ENCODE measurements at places on chromosomes 12 and 14.

- no peak for DNase-seq
Observed at GRCh38 chr12:40016980-40017379, 88.9 kb downstream of the SLC2A13 start.

- DNase-seq: no peak
Observed at GRCh38 chr12:87254381-87255030, 774.7 kb downstream of the C12orf50 start.

GRCh38 chr14:52307905-52308304 lies 6.2 kb upstream of the PTGER2 start:
- DNase-seq: no peak

DNA sequence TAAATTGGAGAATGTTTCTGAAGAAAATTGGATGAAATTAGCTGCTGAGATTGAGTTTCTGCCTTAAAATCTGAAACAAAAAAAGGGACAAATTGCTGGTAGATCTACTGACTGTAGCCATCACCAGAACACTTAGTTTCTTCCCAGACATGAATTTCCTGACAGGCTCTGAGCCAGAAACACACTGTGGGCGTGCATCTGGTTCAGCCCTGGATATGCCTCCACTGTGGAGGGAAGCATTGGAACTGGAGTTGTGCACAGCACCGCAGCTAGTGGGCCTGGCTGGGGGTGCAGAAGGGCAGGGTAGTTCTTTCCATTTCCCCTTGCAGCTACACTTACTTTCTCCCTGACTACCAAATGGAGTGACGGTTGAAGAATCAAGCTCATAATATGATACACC lies 31.2 kb downstream of the CREBL2 start:
- no peak for DNase-seq

GRCh38 chr14:73795974-73796373 lies 55.7 kb upstream of the PTGR2 start:
- DNase-seq: no peak

- no peak for DNase-seq
Observed at GRCh38 chr14:99568567-99569560, 35.1 kb downstream of the CCDC85C start.

GRCh38 chr14:91405241-91405721 lies 12.3 kb downstream of the CCDC88C start:
- peak; percentile 59 for DNase-seq

GRCh38 chr12:66302827-66303169 lies 505 bp downstream of the HELB start:
- DNase-seq: no peak

- DNase-seq: no peak
Observed at GRCh38 chr14:100683578-100683977, 43.1 kb upstream of the DLK1 start.

DNA sequence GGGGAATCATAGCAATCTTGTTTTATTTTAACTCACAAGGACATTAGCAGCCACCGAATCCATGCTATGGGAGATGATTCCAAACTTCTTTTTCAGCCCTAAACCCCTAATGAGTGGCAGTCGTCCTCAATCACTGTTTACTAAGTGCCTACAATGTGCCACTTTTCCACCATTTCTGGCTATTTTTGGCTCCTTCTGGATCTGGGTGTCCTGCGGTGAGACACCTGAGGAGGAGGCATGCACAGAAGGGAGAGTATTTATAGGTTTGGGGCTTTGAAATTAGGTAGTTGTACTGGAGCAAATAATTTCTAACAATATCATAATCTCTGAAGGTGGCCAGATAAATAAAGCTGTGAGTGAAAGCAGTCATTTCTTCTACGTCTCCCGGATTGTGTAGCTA lies 1125.6 kb downstream of the BCL11B start:
- no peak for DNase-seq

All from T-helper 2 cell (primary cell).